GOT3 (cell line): ENCODE measurements at places on chromosomes 6 and 20.
A peak's percentile ranks its signal among the peaks of the same experiment; 100 is the strongest.

GRCh38 chr6:26571592-26572296 lies 25.0 kb upstream of the ABT1 start:
- peak; percentile 63 for DNase-seq

- DNase-seq, result no peak
These were observed 61.0 kb downstream of the FAM50B start for GRCh38 chr6:3910106-3910663.

DNA sequence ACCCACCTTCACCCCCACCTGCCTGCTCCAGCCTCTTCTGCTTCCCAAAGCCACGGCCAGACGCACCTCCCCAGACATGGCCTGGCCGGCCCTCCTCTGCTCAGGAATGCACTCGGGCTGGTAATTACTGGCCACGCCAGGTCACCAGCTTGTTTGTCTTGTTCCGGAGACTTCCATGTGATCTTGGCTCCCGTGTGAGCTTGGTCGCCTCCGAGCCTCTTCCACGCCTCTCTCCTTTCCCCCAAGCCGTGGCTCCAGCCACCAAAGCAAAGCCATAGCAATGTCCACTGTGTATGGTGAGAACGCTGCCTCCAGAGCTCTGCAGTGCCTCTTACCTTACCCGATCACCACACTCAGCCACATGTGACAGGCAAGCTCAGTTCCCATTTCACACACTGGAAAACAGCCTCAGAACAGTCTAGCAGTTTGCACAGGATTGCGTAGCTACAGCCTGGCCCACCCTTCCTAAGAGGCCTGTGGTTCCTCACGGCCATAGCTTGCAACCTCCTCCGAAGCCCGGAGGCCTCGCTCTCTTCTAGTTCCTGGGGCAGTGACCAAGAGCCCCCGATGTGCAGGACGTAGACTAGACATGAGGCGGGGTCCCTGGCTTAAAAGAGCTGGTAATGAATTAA lies 48.1 kb upstream of the AFDN start:
- DNase-seq, result no peak

DNA sequence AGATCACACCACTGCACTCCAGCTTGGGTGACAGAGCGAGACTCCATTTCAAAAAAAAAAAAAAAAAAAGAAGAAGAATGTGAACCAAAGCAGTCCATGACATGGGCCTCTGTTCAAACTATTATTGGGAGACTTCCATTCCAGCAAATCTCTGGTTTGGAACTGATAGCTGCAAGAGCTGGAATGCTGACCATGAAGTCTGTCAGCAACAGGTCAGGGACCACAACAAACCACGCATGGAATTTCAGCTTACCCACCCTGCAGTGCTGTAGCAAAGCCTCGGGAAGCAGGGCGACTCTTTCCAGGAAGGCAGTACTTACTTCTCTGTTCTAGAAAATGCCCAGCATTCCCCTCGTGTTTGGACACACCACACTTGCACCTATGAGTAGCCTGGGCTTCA lies 34.1 kb upstream of the TBC1D7 start:
- DNase-seq, result no peak
